ENCODE measurements at places on chromosomes 16 and 17.

DNA sequence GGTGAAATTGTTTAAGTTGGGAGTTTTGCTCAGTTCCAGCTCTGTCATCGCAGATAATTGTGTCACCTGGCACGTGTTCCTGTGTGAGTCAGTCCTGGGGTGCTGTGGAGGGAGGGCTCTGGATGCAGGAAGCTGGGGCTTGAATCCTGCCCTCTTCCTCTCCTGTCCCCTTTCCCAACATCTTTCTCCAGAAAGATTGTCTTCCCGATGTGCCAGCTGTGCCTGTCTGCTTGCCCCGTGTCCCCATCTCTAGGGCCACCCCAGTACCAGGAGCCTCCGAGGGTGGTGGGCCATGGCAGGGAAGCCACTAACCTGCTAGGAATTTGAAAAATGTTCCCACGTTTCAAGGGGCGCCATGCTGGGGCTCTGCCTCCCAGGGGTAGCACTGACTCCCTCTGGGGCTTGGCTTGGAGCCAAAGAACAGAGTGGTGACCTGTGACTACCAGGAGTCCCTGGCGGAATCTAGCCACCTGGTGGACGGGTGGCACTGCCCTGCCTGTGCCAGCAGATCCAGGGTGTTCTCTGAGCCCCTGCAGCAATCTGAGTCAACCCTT, 198.1 kb downstream of the ENGASE start:
- peak; percentile 71 for DNase-seq

GRCh38 chr16:58456193-58456592, 43.8 kb upstream of the NDRG4 start:
- no peak for DNase-seq

DNA sequence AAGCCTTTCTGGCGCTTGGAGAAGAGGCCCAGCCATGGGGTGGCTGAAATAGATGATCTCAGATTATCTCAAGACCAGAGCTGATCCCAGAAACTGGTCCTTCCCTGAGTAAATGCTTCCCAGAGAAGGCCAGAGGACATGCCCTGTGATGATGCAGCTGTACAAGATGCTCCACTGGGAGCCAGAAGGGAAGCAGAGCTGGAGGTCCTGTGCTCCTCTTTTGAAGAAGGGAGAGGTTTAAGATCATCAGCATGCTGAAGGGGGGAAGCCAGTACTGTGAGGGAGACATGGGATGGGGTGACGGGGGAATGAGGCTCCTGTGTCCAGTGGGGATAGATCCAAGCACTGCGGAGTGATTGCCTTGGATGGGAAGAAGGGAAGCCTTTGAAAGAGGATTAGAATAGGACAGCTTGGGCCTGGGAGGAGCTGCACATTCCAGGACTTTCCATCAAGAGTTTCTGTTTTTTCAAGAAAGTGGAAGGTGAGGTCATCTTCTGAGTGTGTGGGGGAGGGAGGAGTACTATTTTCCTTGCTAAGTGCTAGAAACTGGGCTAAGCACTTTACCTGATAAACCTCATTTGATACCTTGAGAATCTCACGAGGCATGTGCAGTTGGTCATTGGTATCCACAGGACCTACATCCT, 16.4 kb upstream of the ALOX15B start:
- no peak for DNase-seq

GRCh38 chr17:4665027-4665426, 23.5 kb upstream of the ALOX15 start:
- DNase-seq, result no peak

- DNase-seq, result peak; percentile 84
These were observed 24.8 kb downstream of the ITPRIPL2 start for GRCh38 chr16:19138601-19139000.

DNA sequence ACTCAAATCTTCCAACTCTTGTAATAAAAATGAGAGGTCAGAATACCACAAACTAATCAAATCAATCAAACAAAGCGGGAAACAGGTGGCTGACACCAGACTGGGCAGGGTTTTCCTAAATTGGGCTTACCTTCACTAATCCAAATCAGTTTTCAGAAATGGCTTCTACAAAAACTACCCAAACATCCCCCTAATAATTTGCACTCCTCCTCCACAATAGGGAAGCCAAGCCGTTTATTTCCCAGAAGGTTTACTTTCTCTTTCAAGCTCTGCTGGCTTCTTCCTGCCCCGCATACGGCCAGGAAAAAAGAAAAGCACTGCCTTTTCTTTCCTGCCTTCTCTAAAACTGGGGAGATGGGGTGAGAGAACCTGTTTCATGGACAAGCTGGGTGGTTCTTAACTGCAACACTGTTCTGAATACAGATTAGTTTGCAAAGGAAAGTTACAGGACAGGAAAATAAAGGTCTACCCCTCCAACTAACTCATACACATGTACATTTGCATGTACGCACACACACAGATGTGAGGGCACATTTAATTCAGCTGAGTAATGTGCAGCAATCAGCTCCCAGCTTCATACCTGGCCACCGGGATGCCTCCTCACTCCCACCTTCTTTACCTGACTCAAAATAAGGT, 9.2 kb downstream of the STAT3 start:
- DNase-seq, result no peak

All from A549 (cell line).